Fibroblast of mammary gland (primary cell): ENCODE measurements at places on chromosomes 1 and 21.

- peak; percentile 96 for DNase-seq
Observed at GRCh38 chr1:20732588-20733359, at the start of gene SH2D5. Gene SH2D5 (minus strand): TSS chr1:20732703. CDS start chr1:20728044, 4,659 bp downstream.

GRCh38 chr21:44331650-44332307 is 7.4 kb downstream of the CFAP410 start:
- DNase-seq, result peak; percentile 15

- no peak for DNase-seq
Observed at GRCh38 chr21:45465611-45466329, 60.8 kb downstream of the COL18A1 start.

DNA sequence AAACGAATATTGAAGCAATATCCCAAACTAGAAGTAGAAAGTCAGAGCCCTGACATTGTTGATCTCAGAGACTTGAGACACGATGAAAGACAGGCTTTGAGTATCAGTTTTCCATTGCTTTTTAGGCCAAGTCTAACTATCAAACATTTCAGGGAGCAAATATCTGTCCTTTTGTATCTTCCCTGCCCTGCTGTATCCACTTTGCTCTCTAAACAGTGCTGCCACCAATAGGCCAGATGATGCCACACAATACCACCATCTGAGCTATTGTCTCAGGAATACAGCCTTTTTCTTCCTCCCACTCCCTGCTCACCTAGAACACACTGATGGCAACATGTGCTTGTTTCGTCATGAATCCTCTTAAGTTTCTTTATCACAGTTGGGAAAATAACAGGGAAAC is 62.6 kb upstream of the SPAG17 start:
- DNase-seq, result peak; percentile 23

- no peak for DNase-seq
Observed at GRCh38 chr1:68217060-68217554, 15.2 kb downstream of the WLS start.

- peak; percentile 71 for DNase-seq
Observed at GRCh38 chr1:8423692-8424538, 106.0 kb downstream of the SLC45A1 start.

GRCh38 chr1:3068564-3069431 is at the start of gene PRDM16:
Gene PRDM16 (plus strand): TSS chr1:3069203. CDS start chr1:3069260, 57 bp downstream.
- peak; percentile 12 for DNase-seq

DNA sequence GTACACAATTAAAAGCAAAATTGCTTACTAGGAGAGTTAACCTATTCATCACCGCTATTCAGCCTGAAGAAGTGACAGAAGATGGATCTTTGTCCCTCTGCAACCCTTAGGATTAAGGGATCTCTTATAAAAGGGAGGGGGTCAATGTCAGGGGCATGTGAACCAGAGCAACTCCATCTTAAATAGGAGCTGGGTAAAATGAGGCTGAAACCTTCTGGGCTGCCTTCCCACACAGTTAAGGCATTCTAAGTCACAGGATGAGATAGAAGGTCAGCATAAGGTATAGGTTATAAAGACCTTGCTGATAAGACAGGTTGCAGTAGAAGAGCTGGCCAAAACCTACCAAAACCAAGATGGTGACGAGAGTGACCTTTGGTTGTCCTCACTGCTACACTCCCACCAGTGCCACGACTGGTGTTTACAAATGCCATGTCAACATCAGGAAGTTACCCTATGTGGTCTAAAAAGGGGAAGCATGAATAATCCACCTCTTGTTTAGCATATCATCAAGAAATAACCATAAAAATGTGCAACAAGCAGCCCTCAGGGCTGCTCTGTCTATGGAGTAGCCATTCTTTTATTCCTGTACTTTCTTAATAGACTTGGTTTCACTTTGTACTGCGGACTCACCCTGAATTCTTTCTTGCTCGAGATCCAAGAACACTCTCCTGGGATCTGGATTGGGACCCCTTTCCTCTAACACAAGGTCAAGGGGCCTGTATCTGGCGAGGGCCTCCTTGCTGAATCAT is 35.3 kb upstream of the NEK2 start:
- DNase-seq, result no peak

- no peak for DNase-seq
Observed at GRCh38 chr1:47184090-47184821, 5.6 kb downstream of the PDZK1IP1 start.

DNA sequence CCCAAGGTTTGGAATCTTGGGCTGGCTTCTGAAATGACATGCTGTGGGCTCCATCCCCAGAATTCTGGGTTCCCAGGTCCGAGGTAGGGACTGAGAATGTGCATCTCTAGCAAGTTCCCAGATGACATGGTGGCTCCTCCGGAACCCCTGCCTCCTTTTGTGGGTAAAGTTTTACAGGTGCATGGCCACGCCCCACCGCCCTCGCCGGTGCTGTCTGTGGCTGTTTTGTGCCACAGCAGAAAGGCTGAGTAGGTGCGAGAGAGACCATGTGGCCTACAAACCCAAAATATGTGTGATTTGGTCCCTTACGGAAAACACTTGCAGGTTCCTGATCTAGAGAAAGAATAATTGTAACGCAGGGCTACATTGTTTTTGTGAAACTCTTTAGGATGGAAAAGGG is 30.9 kb downstream of the SKI start:
- no peak for DNase-seq

DNA sequence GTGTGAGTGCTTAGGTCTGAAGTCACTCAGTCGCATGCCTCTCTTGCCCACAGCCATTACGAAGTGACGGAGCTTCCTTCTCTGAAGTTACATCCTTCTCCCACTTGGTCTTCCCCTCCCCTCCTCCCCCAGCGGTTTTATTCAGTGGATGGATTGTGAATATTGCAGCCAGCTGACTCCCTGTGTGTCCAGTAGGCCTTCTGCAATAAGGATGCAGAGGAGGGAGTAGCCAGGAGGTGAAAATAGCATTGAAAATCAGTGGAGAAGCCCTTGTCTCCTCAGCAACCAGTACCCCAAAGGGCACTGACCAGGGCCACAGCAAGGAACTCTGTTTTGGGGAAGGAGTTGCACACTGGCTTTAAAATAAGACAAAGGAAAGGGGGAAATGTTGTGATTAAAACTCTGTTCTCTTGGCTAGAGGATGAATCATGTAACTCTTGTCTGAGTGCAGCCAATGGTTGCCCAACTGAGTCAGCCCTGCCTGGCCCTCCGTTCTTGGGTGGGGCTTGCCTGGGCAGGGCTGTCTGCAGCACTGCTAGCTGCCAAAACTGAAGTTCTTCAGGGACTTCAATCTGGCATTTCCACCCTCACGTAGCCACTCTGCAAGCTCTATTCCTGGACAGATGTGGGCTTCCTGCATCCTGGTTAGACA is 4.3 kb downstream of the S100A10 start:
- peak; percentile 91 for DNase-seq

DNA sequence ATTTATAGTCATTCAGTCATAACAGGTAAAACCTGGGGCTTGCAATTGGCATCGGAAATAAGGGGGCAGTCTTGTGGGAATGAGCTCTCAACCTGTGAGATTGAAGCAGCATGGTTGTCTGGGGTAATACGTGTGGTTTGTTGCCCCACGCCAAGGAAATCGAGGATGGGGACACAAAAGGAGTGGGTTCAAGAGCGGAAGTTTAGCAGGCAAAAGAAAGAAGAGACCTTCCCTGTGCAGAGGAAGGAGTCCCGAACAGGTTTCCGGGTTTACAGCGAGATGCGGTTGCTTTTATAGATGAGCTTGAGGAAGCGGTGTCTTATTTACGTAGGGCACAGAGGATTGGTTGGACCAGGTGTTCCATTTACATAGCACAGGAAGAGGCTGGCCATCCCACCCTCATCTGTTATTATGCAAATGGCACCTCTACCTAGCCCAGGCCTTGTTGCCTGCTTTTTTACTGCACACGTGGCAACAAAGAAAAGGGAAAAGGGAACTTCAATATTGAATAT is 37.3 kb downstream of the IFNAR1 start:
- DNase-seq, result no peak

GRCh38 chr1:203835476-203835875 is 25.9 kb upstream of the SNRPE start:
- no peak for DNase-seq

- no peak for DNase-seq
Observed at GRCh38 chr1:11913291-11913690, 12.9 kb downstream of the KIAA2013 start.

DNA sequence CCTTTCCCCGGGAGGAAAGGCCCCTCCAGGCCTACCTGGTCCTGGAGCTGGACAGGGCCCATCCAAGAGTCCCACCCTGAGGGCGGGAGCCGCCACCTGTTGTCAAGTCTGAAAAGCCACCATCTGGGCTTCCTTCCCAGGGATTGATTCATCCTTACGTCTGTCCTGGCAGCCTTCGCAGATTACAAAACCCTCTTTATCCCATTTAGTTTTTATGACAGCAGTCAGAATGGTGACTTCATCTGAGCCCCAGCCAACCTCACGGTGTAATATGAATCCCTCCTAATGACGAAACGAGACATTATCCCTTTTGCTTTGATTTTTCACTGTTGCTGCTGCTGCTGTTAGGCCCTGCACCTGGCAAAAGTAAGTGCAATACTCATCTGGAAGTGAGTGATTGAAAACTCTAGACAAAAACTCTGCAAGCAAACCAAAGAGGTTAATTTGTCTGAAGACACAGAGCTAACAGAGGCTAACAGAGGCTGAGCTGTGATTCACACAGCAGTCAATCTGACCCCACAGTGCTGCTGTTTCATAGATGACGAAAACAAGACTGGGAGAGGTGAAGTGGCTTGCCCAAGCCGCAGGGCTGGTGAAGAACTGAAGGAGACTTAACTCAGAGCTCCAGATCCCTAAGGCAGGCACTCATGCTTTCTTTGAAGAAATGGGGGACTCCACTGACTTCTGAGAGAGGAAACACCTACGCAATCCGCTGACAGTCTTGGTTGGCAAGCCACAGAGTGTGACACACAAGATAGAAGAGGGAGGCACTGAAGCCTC is 30.0 kb upstream of the S100A7 start:
- peak; percentile 98 for DNase-seq

- no peak for DNase-seq
Observed at GRCh38 chr1:205359771-205360565, 3.2 kb upstream of the KLHDC8A start.

DNA sequence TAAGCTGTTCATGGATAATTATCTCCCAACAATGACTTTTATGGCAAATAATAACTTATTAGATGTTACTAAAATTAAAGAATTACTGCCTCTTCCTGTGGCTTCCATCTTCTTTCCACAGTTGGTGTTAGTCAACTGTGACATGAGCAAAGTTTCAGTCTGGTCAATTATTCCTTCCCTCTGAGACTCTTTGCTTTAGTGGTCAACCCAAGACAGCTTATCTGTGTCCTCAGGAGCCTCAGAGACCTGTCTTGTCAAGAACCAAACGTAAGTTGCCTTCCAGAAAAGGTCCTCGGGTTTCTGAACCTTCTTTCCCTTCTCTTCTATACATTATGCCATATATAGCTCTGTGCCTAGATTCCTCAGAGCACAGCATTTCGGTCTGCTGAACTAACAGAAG is 263.2 kb upstream of the ZP4 start:
- no peak for DNase-seq

DNA sequence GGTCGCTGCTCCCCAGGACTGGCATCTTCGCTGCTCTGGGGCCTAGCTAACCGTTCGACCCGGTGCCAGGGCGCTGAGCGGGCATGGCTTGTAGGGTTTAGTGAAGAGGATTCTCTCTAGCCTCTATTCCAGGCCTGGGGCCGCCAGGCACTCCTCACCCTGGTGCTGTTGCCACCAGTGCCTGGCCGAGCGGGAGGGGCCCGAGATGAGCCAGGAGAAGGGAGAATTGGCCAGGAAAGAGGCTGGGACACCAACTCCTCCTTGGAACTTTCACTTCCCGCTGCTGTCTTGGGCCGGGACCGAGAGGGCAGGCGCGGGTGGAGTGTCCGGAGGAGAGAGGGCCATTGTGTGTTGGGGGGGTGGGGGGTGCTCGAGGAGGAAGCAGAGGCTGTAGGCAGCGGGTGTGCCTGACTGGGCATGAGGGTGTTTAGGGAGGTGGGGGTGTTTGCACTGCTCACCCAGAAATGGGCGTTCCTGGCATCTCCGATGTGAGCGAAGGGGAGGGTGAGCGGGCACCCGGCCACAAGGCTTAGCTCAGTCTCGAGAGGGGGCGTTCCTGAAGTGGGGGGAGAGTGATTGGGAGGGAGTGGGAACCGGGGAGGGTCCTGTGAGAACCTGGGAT is 772 bp downstream of the ADAM15 start:
- peak; percentile 18 for DNase-seq

DNA sequence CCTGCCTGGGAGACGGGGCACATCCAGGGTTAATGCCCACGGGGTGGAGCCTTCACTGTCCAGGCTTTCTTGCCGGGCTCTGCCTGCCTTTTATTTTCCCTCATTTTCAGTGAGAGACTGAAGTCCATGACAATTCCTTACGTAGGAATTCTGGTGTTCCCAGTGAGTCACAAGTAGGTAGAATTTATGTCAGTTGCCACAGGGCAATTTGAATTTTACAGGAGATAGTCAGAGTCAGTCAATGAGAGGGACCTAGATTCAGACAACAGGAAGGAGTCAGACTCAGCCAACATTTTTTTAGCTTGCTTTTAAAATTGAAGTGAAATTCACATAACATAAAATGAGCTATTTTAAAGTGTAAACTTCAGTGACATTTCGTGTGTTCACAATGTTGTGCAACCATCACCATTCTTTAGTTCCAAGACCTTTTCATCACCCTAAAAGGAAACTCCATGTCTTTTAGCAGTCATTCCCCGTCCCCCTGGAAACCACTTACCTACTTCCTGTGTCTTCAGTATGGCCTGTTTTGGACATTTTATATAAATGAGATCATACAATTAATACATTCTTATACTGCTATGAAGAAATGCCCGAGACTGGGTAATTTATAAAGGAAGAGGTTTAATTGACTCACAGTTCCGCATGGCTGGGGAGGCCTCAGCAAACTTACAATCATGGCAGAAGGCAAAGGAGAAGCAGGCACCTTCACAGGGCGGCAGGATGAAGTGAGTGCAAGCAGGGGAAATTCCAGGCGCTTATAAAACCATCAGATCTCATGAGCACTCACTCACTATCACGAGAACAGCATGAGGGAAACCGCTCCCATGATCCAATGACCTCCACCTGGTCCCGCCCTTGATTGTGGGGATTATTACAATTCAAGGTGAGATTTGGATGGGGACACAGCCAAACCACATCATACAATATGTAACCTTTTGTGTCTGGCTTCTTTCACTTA is 14.6 kb downstream of the AJAP1 start:
- DNase-seq, result peak; percentile 56

DNA sequence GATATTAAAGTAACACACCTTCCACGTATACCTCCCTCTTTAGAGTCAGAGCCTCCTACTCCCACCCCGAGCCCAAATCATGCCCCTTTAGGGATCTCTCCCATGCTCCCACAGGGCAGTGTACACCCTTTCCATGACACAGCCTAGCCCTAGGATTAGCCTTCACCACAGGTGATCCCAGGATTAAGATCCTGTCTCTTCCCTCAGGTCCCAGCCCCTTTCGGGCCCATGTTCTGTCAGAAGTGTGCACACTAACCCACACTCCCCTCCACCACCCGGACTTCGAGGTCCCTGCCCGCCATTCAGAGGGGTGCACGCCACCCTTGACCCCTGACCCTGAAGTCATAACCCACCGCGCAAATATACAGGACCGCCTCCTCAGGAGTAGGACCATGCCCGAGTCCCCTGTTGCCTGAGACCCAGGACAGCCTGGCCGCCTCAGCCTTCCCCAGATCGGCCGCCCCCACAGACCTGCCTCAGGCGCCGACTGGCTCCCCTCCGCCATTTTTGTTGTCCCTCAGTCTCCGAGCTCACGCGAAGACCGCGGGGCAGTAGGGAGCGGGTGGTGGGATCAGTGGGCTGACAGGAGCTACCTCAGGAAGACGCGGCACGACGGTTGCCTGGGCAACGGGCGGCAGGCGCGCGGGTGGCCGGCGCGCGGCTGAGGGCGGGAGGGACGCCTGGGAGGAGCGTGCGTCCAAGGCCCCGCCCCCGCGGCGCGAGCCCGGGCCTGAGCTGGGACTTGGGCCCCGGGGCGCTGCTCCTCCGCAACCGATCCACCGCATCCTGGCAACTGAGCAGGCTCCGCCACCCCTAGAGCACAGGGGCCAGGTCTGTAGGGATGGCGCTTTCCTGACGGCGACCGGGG is at the start of gene AGBL4:
AGBL4 (minus strand) TSS at position 663 of the 868 bp plus-strand sequence.
- DNase-seq, result peak; percentile 0
